Posterior cingulate gyrus (tissue), 11 donors: ENCODE measurements at places on chromosomes 7 and 10.

- no peak for DNase-seq
Measured at GRCh38 chr7:153005750-153006435, 246.3 kb downstream of the ACTR3B start.

- no peak for DNase-seq
Measured at GRCh38 chr10:73862011-73862410, 12.3 kb downstream of the CAMK2G start.

DNA sequence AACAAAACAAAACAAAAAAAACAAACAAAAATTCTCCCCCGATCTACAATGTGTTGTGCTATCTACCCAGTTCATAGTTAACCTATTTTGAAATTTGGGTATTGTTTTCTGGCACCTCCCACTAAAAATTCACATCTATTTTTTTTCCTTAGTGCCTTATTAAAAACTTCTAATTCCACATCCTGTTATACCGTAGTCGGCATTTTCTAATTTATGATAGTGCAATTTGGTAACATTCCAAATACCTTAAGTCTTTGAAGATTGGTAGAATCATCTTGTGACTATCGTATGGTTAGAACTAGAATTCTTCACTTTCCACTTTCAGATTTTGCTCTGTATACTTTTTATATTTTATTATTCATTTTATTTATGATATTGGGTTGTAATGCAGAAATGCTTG is 4.5 kb upstream of the NRG3 start:
- no peak for DNase-seq

- DNase-seq = no peak
Measured at GRCh38 chr10:35486297-35486990, 118.7 kb upstream of the GJD4 start.

DNA sequence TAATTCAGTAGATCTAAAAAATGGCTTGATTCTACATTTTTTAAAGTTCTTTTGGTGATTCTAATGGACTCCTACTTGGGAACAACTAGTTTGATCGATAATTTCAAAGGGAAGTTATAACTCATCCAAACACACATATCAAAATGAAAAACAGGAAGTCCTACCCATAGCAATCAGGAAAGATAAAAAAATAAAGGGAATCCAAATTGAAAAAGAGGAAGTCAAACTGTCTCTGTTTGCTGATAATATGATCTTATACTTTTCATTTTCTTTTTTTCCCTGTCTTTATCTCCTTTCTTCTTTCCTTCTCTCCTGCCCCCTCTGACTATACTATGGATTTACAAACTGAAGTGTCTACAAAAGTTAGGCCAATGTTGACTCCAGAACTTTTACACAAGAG is 118.8 kb downstream of the IQUB start:
- DNase-seq = no peak

DNA sequence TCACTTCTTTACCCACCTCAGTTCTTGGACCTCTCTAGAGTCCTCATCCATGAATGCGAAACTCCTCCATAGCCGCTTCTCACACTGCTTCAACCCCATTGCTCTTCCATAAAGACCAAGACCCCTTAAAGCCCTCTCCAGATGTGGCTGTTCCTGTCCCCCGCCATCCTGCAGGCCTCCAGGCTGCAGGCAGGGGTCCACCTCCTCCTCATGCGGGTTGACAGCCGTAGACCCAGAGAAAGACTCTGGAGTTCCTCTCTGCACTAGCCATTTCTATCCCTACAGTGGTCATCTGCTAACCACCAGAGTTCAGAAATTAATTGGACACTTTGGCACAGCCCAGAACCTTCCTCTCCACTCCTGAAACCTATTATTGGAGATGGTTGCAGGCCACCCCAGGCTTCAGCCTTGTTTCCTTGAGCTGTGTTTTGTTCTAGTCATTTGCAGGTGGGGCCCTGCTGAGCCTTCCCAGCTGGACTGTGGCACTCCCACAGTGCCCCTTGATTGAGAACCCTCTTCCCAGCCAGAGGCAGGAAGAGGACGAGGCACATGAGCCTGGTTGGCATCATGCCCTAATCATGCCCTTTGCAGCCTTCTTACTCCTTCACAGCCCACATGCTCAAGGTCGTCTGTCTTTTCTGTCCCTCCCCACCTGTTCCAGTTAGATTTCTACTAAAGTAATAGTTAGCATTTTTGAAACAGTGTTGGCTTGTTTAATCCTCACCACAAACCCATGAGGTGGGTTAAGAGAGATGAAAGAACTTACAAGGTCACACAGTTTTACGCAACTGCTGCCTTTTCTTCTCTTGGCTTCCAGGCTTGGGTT is 23.9 kb downstream of the CUL1 start:
- DNase-seq = no peak

DNA sequence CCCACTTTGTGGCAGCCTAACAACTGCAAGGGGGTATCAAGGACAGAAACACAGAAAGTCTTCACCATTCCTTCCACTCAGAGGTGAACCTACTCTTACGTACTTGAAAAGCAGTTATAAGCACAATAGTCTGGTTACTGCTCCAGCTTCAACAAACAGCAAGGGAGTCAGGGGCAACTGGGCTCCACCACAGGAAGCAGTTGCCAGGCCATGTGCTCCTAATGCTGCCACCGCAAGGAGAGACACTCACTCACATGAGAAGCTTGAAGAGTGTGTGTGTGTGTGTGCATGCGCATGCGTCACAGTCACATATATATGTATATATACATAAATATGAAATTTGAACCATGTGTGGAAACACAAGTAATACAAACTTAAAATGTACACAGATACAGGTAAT is 65.5 kb downstream of the GRB10 start:
- DNase-seq = no peak

- DNase-seq = no peak
Measured at GRCh38 chr10:44051584-44052385, 333.1 kb downstream of the CXCL12 start.

DNA sequence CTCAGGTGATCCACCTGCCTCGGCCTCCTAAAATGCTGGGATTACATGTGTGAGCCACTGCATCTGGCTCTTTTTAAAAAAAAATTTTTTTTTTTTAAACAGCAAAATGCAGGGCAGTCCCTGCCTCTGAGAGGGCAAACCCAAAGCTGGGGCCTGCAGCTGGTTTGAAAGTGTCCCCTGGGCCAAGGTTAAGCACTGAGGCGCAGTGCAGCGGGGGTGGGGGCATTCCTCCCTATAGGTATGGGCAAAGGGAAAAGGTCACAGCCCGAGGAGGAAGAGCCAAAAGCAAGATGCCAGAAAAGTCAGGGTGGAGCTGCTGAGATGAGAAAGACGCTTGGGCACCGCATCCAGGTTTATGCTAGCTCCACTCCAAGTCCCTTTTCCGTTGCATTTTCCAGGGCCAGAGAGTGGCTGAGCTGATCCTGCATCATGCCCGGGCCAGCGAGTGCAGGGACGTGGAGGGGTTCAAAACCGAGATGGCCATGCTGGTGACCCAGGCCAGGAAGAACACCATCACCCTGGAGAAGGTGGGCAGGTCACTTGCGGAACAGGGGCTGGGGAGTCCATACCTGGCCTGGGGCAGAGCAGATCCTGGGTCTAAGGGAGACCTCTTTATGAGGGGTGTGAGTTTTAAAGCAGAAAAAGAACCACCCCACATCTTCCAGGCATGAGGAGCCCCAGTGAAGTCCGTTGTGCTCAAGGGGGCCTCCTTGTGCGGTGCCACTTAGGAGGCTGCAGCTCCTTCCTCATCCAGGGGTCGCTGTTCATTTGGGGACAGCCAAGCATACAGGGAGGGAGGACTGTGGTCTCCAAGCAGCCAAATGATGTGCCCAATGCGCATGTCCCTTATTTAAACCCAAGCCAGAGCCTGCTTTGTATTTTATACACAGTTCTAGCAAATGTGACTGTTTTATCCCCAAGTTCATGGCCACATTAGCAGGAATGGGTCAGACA is 7.0 kb upstream of the NDUFB2 start:
- peak; percentile 74 for DNase-seq

DNA sequence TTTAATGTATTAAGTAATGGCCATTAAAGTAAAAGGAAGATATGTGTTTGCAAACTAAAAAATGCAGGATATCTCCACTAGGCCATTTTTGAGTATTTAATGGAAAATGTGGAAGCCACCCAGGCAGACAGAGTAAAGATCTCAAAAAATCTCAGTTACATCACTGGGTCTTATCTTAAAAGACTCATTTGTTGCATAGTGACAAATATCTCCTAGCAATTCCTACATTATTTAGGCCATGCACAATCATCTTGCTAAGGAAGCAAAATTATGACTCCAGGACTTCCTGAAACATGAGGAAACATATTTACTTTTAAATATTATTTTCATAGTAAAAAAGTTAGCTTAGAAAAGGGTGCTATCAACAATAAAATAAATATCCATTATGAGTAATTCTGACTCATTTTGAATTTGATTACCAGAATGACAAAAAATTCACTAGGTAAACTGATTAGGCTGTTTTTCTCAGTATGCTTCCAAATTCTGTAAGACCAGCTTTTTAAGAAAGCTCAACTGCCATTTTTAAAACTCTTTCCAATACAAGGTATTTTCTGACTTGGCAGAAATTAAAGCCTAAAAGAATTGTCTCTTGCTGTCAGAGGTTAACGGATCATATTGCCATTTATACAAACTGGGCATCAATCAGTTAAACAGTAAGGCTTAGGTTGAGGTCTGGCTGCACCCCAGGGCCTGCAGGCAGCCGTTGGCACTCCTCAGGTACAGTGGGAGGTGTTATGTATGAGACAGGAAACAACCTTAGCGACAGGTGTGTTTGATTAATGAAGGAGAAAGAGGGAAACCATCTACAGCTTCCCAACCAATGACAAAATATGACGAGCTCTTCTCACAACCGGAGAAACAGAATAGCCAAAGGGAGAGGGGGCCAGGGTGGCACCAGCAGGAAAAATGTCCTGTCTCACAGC is 31.8 kb downstream of the PCLO start:
- DNase-seq = no peak

- DNase-seq = no peak
Measured at GRCh38 chr10:4623200-4623599, 202.8 kb upstream of the AKR1E2 start.

GRCh38 chr10:117546020-117546580 is 3.6 kb downstream of the EMX2 start:
- no peak for DNase-seq

DNA sequence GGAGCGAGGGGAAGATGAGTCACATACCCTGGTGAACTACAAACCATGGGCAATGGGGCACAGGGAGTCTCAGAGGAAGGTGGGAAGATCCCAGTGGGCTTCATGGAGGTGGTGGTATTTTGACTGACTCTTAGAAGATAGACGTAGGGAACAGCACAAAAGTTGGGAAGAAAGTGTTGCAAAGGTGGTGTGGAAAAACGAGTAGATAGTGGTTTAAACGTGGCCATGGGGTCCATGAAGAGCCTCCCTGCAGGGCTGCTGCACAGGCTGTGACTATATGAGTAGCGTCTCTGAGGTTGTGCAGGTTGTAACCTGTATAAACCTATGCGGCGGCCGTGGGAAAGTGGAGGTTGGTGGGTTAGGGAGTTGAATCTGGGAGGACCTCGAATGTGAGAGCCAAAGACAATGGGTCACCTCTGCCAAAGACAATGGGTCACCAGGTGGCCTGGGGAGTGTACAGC is 13.8 kb downstream of the LZTS2 start:
- no peak for DNase-seq

DNA sequence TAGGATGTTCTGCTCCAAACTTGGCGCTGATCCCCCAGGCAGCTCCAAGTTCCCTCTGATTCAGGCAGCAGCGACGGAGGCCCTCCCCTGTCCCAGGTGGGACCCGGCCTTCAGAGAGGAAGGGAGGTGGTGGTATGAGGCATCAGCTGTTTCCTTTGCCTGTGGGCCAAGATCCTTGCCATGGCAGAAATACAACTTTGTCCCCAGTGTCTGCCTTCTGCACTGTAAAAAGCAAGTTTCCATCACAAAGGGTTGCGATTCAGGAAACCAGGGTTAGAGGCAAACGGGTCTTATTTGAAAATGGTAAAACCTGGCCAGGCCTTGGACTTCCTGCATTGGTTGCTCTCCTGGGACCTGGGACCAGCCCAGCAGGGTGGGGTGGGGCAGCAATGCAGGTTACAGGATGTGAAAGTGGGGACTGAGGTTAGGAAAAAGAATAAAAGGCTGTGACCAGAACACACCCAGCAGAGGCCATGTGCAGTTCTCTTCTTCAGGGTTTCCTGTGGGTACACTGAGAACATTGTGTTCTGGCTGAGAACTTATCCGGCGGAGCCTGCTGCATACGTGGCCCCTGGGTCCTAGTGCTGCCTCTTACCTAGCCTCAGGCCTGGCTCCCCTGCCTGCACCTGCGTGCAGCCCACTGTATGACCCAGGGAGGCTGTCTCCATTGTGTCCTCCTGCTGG is 25.1 kb upstream of the DDIT4 start:
- peak; percentile 93 for DNase-seq

DNA sequence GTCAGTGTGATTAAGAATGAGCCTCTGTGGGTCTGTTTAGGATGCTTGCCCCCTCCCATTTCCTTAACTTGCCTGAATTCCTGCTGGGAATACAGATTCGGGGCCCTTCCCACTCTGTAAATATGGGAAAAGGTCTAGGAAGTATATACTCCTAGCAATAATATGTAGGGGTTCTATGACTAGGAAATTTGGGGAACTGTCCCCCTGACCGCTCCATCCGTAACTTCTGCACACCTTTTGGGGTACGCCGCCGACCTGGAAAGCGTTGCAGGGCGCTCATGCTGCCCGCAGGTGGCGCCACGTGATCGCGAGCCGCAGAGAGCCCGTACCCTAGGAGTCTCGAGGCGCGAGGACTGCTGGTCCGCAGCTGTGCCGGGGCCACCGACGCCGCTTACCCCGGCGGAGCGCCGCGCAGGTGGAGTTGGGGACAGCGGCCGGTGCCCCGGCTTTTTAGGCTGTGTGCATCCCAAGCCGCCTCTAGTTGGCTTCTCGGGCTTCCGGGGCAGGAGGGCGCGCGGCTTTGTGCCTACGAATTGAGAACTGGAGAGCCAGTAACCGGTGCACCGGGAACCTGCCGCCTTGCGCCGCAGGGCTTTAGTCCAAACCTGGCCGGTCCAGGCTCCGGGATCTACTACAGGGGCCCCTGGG is 656 bp upstream of the CNNM2 start:
- peak; percentile 86 for DNase-seq

DNA sequence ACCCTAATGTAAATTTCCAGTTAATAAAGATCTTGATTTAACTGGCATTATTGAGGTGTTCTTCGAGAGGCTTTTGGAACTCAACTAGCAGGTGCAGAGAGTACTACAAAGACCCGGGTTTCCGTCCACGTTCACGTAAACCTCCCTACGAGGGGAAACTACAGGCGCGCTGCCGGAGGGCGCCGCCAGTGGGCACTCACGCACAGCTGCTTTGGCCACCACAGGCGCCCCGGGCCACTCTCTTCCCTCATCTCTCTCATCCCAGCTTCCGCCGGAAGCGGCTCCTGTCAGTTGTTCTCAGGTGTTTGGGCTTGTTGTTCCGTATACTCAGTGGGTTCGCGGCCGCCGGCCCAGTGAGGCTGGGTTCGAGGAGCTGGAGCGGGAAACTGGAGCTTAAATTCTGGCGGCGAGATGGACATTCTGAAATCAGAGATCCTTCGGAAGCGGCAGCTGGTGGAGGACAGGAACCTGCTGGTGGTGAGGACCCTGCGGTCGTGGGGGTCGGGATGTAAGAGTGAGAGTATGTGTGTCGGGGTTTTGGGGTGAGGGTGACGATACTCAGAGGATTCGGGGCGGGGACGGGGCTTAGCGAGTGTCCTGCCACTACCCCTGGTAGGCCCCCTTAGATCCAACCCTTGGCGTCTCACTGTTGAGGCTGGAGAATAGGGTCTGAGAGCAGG is at the start of gene PRPF18:
PRPF18 (plus strand) TSS at position 290 of the 680 bp plus-strand sequence; CDS start at position 412, 122 bp downstream.
- DNase-seq = peak; percentile 95
